ENCODE measurements at places on chromosomes 3 and 15. TPM values are rescaled to one million over a fixed set of nuclear protein-coding genes. Genes with fewer than 3 reads are reported as not detected.

OR4F6 gene
- total RNA-seq: not detected

VWA5B2 gene
- total RNA-seq: 0.04 TPM

STXBP5L gene
- total RNA-seq: not detected

GOLGA8G gene
- total RNA-seq: not detected

COL6A6 gene
- not detected for total RNA-seq

GRK7 gene
- total RNA-seq: not detected
